ENCODE measurements at places on chromosomes 1 and 21. TPM values are rescaled to one million over a fixed set of nuclear protein-coding genes. Genes with fewer than 3 reads are reported as not detected.
A peak's percentile ranks its signal among the peaks of the same experiment; 100 is the strongest.

KISS1 gene
- polyA plus RNA-seq: not detected

LINGO4 gene
- not detected for polyA plus RNA-seq

CNKSR1 gene
- 0.17 TPM for polyA plus RNA-seq

DENND2C gene
- polyA plus RNA-seq: 0.16 TPM

- no peak for DNase-seq
Measured at GRCh38 chr21:34110594-34111202, 37.3 kb downstream of the MRPS6 start.

DNA sequence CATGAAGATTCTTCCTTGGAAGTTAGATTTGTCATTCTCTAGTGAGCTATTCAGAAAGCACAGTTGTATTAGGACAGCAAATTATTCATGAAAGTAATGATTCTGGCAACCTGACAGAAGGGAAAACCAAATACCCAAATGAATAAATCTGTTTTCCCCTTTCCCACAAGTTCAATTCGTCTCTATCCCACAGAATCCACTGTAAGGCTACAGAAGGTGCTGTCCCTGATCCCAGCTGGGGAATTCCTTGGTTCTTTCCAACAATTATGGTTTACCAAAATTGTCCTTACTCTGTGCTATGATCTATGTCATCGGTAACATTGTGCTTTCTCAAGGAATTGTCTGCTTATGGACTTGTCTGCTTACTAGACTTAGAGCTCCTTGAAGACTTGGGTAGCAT is 104.2 kb downstream of the FASLG start:
- DNase-seq: no peak

GRCh38 chr1:190129366-190129765 is 348.3 kb downstream of the BRINP3 start:
- DNase-seq: no peak

DNA sequence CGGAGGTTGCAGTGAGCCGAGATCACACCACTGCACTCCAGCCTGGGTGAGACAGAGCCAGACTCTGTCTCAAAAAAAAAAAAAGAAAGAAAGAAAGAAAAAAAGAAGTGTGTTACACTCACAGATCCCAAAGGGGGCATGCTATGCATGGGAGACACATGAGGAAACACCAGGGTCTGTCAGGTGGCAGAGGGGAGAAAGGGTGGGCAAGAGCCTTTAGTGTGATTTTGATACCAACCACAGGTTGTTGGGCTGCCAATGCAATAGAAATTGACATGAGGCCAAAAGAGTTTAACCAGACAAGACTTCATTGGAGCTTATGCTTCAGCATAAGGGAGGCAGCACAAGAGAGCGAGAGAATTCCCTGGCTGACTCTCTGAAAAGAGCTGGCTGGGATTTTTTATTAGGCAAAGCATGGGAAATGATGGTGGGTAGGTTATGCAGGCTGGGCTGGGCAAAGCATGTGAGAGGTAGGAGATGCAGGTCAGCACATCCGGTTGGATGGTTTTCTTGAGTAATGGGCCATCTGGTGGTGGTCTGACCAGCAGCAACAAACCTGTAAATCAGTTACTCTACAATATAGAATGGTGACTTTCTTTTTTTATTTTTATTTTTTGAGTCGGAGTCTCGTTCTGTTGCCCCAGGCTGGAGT is 11.7 kb upstream of the EXTL1 start:
- peak; percentile 48 for DNase-seq

RGS16 gene
- 0.13 TPM for polyA plus RNA-seq

GPR25 gene
- polyA plus RNA-seq: not detected

DNA sequence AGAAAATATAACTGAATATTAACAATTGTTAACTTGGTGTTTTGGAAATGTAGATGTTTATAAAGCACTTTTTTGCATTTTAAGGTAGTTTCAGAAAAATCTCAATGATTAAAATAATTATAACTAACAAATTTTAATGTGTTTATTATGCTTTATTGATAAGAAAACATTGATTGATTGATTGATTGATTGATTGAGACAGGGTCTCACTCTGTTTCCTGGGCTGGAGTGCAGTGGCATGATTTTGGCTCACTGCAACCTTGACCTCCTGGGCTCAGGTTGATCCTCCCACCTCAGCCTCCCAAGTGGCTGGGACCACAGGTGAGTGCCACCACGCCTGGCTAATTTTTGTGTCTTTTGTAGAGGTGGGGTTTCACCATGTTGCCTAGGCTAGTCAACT is 93.7 kb upstream of the QSOX1 start:
- DNase-seq: no peak

GRCh38 chr21:33559813-33560212 is 17.0 kb downstream of the SON start:
- no peak for DNase-seq

RIMS3 gene
- 1.5 TPM for polyA plus RNA-seq

GRCh38 chr1:1006305-1007159 is 6.6 kb upstream of the HES4 start:
- DNase-seq: no peak

PUSL1 gene
- polyA plus RNA-seq: 14.1 TPM

All from A549 (cell line).